SIG-M5 (cell line): ENCODE measurements at places on chromosomes 3 and 15.

DNA sequence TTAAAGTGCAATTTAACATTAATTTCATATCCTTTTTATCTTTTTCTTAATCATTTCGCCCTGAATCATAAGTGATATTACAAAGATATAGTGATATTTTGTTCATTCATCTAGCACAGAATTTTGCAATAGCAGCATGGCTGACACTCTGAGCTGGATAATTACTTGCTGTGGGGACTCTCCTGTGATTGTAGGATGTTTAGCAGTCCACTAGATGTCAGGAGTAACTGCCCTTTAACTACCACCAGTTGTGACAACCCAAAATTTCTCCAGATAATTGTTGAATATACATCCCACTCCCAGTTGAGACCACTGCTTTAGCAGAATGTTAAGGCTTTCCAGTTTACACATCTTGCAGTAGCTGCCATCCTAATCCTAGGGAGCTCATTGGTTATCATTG lies 196.8 kb upstream of the MBNL1 start:
- no peak for DNase-seq

GRCh38 chr3:186025161-186025560 lies 83.7 kb downstream of the ETV5 start:
- DNase-seq, result no peak

GRCh38 chr15:84653910-84654688 lies at the start of gene WDR73:
Gene WDR73 (minus strand): TSS chr15:84654283. CDS start chr15:84654274, 9 bp downstream.
- peak; percentile 54 for DNase-seq

- DNase-seq, result no peak
These were observed 2.3 kb upstream of the GP5 start for GRCh38 chr3:194401346-194401745.

GRCh38 chr15:73881579-73882320 lies 8.4 kb downstream of the TBC1D21 start:
- no peak for DNase-seq

DNA sequence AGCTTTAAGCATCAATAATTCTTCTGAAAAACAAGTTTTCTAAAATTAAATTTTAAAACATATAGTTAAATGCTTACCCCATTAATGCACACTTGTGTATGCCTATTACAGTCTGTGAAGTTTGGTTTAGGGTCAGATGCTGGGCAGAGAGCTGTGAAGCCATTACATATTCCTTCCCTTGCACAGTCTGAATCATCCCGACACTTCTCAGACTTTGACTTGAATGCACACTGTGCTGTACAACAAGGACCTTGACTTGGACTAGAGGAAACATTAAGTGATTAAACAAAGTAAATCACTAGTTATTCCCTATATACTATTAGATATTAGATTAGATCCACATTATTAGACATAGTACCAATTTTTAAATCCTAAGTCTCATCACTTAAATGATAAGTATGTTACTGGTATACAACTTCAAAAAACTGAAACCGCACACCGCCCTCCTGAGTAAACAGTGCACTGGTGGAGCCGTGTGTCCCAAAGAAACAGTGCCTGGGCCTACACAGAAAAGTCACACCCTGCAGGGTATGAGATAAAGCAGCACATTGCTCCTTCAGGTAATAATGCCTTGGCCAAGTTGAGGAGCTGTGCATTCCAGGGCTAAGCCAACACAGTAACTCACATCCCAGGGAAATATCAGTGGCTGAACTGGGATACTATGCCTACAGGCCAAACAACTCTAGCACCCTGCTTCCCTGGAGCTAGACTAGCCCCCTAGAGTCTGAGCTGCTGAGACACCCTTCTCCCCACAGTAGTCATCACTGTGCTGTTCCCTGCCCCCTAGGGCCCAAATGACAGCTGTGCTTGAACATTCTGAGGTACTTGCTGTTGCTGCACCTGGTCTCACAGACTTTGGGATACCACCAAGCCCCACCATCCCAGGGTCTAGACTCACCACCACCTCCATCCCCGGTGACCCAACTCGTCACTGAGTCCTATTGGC lies 137.5 kb downstream of the ADAM10 start:
- no peak for DNase-seq

DNA sequence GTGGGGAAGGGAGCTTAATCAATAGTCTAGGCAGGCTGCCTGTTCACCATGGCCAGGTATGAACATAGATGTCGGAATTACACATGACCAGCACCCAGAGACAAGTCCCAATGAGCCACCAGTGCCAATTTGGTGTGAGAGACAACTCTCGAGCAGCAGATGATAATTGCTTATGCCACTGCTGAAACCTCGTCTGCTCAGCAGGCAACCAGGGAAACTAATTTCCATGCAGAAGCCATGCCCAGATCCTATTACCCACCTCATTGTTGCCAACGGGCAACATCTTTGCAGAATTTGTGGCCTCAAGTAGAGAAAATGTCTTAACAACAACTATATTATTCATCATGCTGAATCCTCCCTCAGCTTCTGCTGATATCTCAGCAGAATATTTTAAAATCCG lies 84.9 kb downstream of the CGGBP1 start:
- DNase-seq, result no peak

DNA sequence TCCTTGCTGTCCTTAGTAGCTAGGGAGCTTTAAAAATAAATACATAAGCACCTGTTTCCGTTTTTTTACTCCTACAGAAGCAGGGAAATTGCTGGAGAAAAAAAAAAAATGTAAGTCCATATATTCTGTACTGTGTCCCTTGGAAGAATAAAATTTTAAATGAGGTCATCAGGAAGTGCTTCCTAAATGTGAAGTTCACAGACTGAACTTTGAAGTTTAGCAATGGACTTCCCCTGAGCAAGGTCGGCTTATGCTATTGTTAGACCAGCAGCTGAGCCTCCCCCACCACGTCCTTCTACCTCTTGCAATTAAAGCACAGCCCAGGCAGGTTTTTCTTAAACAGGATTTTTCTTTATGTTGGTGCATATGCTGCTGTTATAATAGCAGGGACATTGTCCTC lies 26.3 kb downstream of the LIPC start:
- no peak for DNase-seq

GRCh38 chr15:80744826-80745225 lies 34.3 kb upstream of the CEMIP start:
- no peak for DNase-seq

- no peak for DNase-seq
These were observed 1.1 kb upstream of the NPHP3 start for GRCh38 chr3:132723024-132723950.

GRCh38 chr3:14429640-14430039 lies 27.2 kb downstream of the SLC6A6 start:
- no peak for DNase-seq

- no peak for DNase-seq
These were observed 177.5 kb downstream of the GRM7 start for GRCh38 chr3:7038394-7038793.

- peak; percentile 45 for DNase-seq
These were observed 29.0 kb upstream of the FURIN start for GRCh38 chr15:90839187-90840071.

- no peak for DNase-seq
These were observed 51.3 kb downstream of the ETV5 start for GRCh38 chr3:186057594-186057993.

DNA sequence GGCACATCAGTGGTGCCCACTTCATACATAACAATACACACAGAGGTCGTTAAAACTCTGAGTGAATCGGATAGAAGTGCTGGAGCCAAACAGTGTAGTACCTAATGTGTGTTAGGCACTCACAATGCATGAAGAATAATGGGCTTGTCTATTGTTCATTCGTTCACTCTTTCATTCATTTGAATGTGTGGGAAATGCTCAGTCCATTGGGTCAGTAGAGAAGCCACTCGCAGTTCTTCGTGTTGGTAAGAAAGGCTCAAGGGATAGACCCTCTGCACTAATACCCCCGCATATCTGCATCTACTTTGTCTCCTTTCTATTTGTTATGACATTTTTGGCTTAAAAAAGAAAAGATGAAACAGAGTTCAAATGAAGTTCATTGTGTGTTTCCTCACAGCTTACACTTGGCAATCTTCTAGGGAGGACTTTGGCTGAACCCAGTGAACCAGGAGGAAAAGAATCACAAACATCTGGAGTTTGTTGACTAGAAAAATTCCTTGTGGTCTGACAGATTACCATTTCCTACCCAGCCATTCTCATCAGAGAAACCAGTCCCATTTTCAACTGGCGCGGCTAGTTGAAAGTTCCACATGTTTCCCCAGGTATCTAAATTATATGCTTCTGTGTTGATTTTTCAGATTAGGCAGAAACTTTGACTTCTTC lies 32.8 kb upstream of the MFSD1 start:
- DNase-seq, result no peak

DNA sequence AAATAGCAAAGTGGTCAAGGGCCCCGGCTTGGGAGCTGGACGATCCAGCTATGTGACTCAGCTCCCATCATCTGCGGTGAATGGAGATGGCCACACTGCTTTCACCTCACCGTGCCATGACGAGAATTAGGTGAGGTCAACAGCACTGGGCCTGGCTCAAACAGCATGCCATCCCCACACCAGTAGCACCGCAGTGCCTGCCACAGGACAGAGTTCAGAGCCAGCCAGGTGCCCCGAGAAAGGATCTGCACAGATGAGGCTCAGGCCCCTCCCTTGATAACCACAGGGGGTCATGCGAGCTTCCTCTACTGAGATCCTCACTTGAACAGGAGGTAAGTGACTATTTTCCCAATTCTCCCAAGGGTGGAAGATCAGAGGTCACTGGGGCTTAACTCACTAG lies 29.4 kb downstream of the ZXDC start:
- no peak for DNase-seq

DNA sequence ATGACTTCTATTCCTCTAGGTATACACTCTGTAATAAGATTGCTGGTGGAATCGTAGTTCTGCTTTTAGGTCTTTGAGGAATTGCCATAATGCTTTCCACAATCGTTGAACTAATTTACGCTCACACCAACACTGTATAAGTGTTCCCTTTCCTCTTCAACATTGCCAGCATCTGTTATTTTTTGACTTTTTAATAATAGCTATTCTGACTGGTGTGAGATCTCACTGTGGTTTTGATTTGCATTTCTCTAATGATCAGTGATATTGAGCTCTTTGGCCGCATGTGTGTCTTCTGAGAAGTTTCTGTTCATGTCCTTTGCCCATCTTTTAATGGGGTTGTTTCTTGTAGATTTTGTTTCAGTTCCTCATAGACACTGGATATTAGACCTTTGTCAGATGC lies 12.8 kb downstream of the NXPE3 start:
- no peak for DNase-seq

DNA sequence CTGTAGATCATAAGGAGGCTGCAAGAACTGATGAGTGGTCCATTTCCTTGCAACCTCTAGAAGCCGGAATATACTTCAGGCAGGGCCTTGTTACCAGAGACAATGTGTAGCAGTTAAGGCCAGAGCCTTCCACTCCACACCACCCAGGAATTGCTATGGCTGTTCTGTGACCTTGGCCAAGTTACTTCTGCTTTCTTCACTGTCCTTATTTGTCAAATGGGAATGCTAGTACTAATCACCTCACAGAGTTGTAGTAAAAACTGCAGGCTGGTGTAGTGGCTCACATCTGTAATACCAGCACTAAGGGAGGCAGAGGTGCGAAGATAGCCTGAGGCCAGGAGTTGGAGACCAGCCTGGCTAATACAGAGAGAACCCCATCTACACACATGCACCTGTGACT lies 28.7 kb upstream of the RPN1 start:
- DNase-seq, result no peak

DNA sequence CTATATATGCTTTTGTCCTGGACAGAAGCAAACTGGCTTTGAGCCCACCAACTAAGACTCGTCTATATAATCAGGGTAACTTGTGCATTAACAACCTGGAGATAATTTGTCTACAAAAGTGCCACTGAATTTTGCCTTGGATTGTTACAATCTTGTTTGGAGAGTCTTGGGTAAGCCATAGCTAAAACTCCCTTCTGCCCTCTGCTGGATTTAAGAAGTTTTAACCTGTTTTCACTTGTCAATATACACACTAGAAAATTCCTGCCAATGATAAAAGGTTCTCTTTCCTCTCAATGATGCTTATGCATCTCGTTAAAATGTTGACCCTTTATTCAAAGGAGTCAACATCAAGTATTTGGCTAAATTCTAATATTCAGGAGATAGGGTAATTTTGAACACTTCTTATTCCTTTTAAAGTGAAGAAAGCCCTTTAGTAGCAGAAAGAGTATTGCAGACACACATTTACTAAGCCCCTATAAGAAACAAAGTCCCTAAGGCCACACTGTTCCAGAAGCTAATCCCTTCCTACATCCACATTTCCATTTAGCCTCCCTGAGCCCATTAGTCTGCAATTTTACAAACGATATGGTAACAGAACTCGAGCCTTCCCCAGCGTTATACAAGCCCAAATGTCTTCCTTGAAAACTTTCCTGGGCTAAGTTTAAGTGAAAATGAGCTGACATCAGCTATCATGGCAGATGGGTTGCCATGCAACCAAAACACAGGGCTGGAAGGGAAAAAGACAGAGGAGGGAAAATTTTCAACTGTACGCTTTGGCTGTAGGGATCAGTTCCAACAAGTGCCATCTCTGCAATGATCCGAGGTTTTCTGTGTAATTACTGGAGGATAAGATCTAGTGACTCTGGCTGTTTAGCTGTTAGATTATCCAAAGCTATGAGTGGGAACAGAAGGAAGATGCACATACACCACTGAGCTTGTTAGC lies 75.9 kb upstream of the FGF12 start:
- DNase-seq, result no peak

GRCh38 chr15:95196176-95196915 lies 965.0 kb downstream of the MCTP2 start:
- no peak for DNase-seq

DNA sequence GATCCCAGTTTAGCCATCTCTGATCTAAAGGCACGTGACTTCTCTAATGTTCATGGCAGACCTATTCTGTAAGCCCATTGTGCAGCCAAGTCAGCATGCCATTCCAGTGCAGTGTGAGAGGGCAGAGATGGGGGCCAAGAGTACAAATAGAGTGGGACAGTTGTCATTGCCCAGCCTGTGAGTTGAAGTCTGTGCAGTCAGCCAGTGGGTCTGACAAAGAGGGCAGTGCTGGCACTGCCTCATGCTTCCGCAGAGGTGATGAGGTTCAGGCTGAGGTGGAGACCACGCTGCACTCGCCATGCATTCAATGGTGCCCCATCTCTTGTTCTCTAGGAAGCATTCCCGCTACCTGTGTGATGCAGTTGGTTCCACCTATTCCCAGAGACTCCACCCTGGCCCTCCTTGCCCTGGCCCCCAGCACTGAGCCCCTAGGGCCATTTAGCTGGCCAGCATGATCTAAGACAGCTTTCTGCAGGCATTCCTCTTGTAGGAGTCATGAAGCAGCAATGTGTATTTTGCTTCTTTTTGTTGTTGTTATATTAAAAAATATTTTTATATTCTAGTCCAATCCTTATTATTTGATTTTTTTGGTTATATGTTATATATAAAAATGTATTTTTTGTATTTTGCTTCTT lies 3.7 kb downstream of the MRAS start:
- no peak for DNase-seq

- DNase-seq, result no peak
These were observed 7.6 kb downstream of the C15orf39 start for GRCh38 chr15:75209289-75209676.

GRCh38 chr3:133845127-133845526 lies 39.5 kb downstream of the SRPRB start:
- no peak for DNase-seq

- no peak for DNase-seq
These were observed 394.1 kb downstream of the PTPRG start for GRCh38 chr3:61955483-61955882.
